ENCODE measurements at places on chromosomes 13 and 19. TPM values are rescaled to one million over a fixed set of nuclear protein-coding genes. Genes with fewer than 3 reads are reported as not detected.

Gene PRR12
- total RNA-seq: 32.0 TPM

Gene ATP1A3
- total RNA-seq: 0.97 TPM

Gene ANGPTL4
- 11.0 TPM for total RNA-seq

Gene RRAS
- total RNA-seq: 114 TPM

Gene ATP8A2
- total RNA-seq: 1.7 TPM

Gene KIR3DL1
- 0.71 TPM for total RNA-seq

Gene JSRP1
- total RNA-seq: not detected
